AG04450 (cell line): ENCODE measurements at places on chromosomes 12 and 14.
A peak's percentile ranks its signal among the peaks of the same experiment; 100 is the strongest.

DNA sequence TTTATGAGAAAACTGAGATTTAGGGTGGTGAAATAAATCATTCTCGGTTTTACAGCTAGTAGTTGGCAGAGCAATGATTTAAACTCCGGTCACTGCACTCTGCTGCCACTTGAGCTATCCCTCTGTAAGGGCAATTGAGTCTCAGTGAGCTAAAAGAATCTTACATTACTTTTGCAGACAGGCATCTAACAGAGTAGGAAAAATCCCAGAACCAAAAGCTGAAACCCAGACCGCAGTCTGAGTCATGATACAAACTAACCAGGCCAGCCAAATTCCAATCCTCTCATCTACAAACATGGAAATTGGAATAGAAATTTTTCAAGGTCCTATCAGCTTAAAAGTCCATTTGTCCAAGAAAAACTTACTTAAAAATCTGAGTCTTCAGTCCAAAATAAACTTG is 73.7 kb downstream of the ANKS1B start:
- DNase-seq: peak; percentile 65

GRCh38 chr12:27000961-27001360 is 13.2 kb downstream of the TM7SF3 start:
- no peak for DNase-seq

- no peak for DNase-seq
These were observed 256.3 kb upstream of the CLEC14A start for GRCh38 chr14:38512236-38512635.

DNA sequence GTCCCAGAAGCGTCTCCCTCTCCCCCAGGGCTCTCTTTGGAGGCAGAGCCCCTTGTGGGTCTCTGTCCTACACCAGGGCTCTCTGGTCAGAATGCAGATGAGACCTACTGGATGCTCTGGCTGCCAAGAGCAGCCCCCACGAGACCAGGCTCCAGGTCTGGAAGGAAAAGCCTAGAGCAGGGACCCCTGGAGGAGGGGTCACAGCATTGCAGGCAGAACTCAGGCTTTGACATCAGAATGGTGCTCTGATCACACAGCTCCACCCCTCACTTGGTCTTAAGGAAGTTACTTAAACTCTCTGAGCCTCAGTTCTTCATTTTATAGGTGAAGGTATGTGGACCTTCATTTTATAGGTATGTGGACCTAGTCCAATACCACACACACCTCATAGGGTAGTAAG is 83.1 kb downstream of the ARL6IP4 start:
- no peak for DNase-seq

DNA sequence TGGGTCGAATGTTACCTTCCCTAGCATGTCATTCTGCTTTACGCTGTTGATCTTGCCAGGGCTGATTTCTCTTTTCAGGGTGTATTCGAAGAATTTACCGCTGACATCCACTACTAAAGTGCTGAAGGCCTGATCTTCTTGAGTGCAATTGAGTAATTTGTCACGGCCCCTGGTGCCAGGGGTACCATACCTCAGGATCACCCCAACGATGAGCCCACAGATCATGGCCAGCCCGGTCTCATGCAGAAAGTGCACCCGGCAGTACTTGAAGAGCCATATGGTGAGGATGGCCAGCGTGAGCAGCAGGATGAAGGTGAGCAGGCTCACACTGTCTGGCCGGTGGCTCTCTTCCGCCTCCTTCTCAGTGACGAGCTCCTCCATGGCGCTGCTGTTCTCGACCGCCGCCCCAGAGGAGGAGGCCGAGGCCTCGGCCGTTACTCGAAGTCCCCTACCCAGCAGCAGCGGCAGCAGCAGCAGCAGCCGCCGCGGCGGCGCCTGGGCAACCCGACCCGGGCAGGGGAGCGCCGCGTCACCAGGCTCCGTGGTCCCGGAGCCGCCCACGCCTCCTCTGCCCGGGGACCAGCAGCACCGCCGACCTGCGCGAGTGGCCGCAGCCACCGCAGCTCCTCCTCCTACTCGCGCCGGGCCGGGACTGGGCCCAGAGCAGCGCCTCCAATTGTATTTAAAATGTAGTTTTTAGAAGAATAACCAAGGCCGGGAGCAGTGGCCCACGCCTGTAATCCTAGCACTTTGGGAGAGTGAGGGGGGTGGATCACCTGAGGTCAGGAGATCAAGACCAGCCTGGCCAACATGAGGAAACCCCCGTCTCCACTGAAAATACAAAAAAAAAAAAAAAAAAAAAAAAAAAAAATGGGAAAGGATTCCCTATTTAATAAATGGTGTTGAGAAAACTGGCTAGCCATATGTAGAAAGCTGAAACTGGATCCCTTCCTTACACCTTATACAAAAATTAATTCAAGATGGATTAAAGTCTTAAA is 58.5 kb upstream of the TMPO start:
- no peak for DNase-seq

- no peak for DNase-seq
These were observed 125.3 kb upstream of the ATF7IP start for GRCh38 chr12:14239935-14240872.

DNA sequence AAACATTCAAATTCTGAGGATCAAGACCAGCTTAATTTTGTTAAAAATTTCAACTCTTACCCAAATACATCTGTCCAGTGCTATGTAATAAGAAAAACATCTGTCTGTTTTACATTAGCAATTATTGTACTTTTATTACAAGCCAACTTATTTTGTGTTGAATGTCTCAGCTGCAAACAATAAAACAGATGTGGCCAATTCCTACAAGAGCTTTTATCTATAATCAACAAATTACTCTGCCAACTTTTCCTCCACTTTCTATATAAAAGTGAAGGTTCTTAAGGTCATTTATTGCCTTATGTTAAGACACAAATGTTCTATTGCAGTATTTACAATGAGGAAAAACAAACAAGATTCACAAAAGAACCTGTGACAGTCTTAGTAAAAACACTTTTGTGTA is 72.7 kb downstream of the NOVA1 start:
- DNase-seq: no peak

DNA sequence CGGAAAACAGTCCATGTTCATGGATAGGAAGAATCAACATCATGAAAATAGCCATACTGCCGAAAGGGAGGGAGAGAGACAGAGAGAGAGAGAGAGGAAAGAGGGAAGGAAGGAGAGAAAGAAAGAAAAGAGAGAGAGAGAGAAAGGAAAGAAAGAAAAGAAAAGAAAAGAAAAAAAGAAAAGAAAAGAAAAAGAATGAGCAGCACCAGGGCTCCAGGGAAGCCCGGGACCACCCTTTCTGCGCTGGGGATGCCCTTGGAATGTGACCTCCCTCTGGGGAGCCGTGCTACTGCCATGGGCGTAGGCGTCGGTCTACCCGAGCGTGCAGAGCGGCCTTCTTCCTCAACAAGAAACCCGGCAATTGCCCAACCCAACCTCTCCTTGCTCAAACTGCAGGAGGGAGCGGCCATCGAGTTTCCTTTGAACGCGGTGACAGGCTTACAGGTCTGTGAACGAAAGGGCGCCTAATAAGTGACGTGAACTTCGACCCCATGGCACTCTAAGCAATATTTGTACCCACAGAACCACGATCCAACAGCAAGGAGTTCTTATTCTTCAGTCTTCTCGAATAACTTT is 16.9 kb downstream of the OR6S1 start:
- no peak for DNase-seq

DNA sequence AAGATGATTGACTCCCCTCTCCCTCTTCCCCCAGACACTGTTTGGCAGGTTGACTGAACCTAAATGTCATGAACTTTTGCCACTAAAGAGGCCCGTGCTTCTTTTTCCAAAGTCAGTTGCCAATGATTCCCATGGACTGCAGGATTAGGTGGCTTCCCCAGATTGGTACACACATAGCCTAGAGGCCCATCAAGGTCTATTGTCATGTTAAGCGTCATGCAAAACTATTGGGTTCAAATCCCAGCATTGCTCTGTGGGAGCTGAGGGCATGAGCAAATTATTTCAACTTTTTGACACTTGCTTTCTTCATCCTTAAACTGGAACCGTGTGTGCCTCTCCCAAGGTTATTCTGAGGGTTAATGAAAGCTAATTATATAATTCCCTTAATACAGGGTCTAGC is 430.2 kb upstream of the TBX3 start:
- no peak for DNase-seq

DNA sequence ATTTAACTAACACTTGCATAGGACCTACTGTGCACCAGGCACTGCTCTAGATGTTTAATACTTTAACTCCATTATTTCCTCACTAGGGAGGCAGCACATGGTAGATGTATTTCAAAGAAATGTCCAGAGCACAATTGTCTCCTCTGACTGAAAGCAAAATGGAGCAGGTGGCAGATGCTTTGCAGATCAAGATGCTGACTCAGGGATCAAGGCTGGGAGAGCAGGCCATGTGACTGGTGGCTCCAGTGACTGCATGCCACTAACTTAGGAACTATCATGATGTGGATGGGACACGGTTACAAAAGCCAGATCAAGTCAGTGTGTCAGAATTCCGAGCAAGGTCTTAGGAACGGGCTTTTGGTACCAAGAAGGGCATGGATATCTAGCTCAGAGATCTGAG is 28.2 kb downstream of the SERPINA11 start:
- DNase-seq: no peak

DNA sequence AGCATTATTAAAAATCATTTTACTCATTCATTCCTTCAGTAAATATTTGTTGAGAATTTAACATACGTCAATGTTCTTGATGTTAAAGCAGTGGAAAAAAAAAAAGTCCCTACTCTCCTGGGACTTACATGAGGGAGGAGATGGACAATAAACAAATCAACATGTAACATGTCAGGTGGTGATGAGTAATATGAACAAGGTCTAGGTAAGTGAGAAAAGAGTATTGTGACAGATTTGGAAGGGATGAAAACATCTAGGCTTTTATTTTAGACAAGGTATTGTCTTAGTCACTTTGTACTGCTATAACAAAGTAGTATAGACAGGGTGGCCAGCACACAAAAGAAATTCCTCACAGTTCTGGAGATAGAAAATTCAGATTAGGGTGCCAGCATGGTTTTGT is 167.2 kb downstream of the FSCB start:
- DNase-seq: no peak
